A549 (cell line): ENCODE measurements at places on chromosomes 11 and 22.

DNA sequence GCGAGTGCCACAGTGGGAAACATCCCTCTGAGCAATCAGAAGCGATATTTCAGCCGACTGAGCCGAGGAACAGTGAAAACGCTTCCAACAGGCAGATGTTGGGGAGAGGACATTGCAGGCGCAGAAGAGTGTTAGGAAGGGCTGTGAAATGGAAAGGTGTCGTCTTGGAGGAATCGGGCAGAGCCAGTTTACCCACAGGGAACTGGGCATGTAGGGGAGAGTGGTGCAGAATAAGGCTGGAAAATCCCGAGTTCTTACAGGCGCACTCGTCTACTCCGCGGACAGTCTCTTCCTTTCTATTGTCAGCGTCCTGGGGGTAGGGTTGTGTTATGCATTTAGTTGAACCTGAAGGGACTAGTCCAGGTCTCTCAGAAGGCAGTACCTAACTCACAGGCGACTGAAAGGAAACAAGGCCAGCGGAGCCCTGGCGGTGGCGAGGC lies 1.1 kb upstream of the APLP2 start:
- no peak for DNase-seq

DNA sequence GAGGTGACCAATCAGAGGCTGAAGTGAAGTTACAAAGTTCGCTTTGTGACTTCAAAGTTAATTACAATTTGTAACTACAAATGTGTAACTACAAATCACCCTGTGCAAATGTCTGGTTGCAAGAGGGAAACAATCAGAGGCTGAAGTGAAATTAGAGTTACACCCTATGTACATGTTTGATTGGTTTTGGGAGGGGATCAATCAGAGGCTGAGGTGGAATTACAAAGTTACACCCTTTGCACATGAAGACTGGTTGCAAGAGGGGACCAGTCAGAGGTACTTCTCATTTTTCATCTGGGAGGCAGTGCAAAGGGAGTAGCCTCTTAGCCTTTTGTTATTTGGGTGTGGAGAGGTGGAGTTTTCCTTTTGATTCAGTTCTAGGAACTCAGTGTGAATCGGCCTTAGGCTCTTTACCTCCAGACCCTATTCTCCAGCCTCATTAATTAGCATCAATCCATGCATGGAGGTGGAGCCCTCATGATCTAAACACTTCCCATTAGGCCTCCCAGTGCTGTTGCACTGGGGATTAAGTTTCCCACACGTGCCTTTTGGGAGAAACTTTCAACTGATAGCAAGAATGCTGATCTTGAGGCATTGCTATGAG lies 291.3 kb upstream of the MTNR1B start:
- no peak for DNase-seq

- DNase-seq = no peak
Measured at GRCh38 chr22:41619979-41620588, 759 bp downstream of the DESI1 start.

DNA sequence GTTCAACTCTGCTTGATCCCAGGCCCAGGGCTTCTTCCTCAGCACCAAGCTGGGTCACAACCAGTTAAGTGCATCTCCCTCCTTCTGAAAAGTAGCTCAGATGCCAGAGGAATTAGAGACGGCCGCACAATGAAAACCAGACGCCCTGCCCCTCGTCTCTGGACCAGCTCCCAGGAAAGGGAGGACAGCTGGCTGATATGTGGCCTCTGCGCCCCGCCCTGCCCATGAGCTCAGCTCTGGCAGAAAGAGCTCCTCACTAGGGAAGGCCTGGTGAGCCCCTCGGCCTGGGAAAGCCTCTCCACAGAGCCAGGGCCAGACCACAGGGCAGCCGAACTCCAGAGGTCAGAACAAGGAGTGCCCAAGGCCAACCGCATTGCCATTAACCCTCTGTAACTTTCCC lies 18.1 kb upstream of the SCGB1A1 start:
- no peak for DNase-seq

DNA sequence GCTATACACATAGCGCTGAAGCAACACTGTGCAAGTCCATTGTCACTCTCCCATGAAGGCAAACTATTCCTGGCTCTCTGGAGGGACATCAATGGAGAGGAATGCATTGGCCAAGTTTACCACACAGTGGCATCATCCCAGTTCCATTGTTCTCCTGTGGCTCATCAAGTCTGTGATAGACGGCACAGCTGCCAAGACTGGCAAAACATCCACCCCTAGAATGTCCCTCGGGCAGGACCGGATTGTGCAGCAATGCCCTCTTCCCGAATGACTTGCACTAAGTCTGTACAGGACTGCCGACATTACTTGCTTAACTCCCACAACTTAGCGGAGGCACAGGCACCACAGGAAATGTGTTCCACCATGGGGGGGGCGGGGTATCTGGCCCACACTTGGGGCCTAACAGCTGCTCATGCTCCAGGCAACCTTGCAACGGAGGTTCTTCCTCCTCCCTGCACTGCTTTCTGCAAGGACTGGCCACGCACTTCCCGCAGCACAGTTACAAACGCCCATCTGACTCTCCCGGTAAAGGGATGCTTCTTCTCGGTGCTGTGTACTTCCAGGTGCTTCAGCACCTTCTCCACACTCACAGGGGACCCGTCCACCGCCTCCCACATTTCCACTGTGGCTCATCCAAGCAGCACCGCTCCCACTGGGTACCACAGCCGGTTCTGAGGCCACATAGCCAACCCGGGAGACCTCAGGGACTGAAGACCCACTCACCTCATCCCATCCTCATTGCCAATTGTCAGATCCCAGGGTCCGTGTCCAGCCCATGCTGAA lies 1309.6 kb upstream of the RAG2 start:
- DNase-seq = no peak

DNA sequence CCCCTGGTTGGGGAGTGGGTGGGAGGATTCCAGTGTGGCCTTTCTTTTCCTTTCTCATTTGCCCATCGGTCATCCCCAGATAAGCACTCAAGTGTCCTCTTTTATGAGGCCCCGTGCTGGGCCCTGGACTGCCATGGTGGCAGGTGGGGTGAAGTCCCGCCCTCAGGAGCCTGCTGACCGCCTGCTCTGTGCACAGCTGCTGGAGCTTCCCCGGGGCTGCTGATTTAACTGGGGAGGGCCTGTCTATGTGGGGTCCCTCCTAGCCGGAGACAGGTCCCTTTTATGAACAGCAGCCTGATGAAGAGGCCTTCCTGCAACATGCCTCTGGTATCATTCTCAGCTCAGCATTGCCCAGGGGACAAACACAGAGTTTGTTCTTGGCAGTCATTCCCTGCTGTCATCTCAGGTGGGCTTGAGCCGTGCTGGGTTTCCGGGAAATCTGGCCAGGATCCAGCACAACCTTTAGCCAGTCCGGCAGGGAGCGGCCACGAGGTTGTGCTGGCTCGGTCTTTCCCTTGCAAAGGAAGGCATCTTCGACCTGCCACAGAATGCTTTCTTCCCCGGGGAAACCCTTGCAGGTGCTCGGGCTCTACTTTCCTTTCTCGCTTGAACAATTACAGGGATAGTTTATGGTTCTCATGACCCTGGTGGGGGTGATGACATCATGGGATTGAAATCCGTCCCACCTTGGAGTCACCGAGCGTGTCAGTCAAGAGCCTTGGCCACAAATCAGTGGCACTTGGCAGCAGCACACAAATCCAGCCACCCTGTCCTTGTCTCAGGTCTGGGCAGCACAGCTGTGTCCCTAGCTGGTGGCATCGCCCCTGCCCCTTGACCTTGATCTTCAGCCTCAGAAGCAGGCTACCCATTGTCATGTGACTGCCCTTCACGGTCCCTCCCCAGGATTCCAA lies 20.1 kb downstream of the ST14 start:
- DNase-seq = no peak

DNA sequence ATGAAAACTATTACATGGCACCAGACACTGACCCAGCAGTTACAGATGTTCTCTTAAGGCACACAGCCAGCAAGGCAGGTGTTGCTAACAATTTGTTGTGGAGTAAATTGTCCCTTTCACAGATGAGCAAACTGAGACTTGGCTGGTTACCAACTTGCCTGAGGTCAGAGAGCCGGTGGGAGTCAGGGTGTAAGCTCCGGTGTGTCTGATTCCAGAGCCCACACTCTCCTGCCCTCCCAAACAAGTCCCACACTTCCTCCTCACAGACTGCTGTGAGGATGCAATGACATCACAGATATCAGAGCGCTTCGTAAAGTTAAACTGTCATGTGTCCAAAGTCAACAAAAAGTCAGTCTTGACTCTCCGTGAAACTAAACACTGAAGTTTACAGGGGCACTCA lies 12.5 kb downstream of the GDPD5 start:
- DNase-seq = peak; percentile 82
